Fibroblast of skin of back (primary cell): ENCODE measurements at places on chromosomes 4 and X.
A peak's percentile ranks its signal among the peaks of the same experiment; 100 is the strongest.

DNA sequence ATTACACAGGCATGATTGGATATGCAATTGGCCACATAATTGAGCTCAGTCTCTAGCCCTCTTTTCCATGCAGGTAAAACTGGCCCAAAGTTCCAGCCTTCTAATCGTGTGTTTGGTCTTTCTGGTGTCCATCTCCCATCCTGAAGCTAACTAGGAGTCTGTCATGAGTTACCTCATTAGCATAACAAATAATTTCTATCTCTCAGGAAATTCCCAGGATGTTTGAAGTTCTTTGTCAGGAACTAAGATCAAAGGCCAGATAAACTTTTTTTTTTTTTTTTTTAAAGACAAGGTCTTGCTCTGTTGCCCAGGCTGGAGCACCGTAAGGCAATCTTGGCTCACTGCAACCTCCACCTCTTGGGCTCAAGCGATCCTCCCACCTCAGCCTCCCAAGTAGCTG is 15.8 kb downstream of the ATXN3L start:
- DNase-seq, result peak; percentile 28

DNA sequence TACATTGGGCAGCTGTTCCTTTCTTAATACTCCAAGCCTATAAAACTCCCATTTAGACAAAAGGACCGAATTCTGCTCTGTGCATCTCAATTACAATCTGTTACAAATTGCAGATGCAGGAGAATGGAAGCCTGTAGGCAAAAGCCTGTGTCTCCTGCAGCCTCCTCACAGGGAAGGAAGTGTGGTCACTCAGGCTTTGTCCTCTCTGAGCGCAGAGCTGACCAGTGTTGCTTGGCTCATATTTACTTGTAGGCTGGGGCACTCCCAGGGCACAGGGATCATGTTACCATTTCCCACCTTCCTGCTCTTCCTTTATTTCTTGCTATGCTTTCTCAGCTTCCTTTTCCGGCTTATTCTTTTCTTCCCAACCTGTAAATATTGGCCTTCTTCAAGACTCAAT is 15.7 kb downstream of the SUPT20HL2 start:
- no peak for DNase-seq

- no peak for DNase-seq
These were observed 58.2 kb downstream of the NLGN4X start for GRCh38 chrX:6170424-6170823.

DNA sequence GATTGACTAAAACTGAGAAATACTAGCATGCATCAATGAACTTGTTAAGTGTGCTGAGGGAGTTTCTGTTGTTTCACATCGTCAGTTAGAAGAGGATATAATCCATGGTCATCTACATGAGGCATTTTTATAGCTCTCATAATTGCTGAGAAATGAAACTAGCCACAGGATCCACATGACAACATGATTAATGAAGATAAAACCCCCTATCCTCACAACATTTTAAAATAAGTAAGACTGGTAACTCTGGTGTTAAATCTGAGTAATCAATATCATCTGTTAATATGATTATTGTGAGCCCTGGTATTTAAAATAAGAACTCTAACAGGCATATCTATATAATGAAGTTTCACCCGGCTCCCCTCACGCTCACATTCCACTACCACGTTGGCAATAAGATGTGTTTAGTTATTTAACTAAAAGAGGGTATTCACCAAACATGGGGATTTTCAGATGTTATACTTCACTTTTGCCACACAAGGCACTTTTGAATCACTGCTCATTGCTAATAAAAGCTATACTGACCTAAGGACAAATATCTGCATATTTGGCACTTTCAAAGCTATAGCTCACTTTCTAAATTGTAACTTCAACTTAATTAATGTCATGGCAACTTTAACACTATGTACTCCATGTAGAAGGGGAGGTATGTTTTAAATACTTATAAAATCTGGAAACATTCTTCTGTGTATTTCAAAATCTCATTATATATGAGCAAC is 6.7 kb downstream of the UNC5C start:
- no peak for DNase-seq

DNA sequence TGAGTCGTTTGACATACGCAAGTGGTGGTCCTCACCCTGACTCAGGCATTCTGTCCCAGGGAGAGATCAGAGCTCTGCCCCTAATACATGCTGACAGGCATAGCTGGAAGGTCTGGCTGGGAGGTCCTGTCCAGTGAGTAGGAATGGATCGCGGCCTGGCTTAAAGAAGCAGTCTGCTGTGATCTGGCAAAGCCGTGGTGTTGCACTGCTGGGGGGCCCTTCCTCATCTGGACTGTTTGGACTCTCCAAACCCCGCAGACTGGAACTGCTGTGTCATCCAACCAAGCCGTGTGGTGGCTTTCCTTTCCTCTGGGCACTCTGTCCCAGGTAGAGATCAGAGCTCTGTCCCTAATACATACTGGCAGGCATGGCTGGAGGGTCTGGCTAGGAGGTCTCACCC is 64.3 kb upstream of the MAGEB16 start:
- no peak for DNase-seq

DNA sequence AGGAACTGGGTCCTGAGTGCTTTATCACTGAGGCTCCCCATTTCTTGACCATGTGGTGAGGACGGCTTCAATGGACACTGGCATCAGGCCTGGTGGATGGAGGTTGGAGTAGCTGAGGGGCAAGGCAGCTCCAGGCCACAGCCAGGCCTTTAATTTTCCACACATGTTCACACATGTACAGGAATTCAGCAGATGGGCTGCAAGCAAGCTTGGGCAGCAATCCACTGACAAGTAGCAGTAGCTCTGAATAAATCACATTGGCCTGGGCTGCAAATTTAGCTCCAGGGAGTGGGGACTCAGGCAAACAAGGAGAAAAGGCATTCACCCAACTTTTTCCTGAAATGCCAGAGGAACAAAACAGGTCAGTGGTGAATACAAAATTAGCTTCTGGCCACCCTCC is 107.8 kb upstream of the SCML1 start:
- DNase-seq, result no peak

GRCh38 chrX:76428243-76429130 is 977 bp downstream of the MAGEE1 start:
- DNase-seq, result no peak

- no peak for DNase-seq
These were observed 36.7 kb downstream of the FOXR2 start for GRCh38 chrX:55659931-55660330.

DNA sequence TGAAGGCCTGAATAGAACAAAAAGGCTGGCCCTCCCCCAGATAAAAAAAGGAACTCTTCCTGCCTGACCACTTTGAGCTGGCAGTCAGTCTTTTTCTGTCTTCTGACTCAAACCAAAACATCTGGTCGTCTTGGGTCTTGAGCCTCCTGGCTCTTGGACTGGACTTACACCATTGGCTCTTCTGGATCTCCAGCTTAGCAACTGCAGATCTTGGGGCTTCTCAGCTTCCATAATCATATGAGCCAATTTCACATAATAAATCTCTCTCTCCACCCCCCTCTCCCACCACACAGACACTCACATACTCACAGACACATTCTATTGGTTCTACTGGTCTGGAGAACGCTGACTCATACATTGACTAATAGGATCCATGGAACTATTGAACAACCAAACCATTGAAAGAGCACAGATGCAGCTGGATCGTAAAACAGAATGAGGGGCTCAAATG is 15.6 kb upstream of the CWH43 start:
- peak; percentile 36 for DNase-seq

DNA sequence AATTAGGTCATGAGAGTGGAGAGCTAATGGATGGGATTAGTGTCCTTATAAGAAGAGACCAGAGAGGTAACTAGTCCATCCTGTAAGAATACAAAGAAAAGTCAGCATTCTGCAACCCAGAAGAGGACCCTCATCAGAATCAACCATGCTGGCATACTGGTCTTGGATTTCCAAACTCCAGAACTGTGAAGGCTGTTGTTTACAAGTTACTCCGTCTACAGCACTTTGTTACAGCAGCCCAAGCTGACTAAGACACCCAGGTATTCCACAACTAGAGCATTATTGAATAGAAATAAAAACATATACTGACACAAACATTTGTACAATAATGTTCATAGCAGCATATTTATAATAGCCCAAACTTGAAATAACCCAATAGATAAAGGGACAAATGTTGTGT is 9.2 kb downstream of the TMEM156 start:
- DNase-seq, result no peak

DNA sequence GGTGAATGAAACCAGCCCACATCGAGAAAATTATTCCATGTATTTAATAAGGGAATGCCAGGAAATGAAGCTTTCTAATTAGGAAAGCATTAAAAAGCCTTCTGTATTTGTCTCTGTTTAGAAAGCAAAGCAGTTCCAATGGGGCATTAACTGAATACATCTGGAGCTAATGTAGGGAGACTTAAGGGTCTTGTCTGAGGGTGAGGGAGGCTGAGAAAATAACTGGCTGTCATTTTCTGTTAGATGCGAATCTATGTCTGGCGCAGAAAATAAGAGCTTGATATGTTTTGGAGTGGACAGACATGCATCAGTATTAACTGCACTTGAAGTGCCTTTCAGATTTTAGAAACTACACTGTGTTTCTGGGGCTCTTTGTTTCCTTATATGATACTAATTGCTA is 111.3 kb downstream of the KLHL8 start:
- DNase-seq, result no peak

GRCh38 chrX:69507500-69507789 is 3.3 kb downstream of the NALF2 start:
- DNase-seq, result no peak

- no peak for DNase-seq
These were observed 1060.2 kb downstream of the TECRL start for GRCh38 chr4:63348735-63349673.

DNA sequence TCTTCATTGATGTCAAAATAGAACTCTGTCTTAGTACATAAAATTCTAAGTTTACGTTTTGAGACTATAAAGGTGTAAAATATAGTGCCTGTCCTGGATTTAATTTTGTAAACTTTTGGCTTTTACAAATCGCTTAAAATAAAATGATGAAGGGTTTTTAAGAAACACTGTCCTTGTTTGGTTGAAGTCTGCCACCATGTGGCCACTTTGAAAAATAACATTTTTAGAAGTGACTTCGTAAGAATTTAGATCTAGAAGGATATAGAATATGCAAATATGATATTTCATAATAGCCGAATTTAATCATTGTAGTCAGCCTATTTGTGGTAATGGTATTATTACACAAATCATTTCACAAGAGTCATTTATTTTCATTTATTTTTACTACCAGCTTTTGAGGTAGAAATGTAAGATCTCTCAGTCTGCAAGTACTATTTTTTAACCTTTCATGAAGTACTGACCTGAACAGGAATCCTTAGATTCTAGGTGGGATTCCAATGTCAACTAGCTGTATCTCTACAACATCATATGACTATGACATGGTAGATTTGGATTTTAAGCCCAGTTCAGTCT is 31.0 kb upstream of the FAT4 start:
- DNase-seq, result peak; percentile 31

DNA sequence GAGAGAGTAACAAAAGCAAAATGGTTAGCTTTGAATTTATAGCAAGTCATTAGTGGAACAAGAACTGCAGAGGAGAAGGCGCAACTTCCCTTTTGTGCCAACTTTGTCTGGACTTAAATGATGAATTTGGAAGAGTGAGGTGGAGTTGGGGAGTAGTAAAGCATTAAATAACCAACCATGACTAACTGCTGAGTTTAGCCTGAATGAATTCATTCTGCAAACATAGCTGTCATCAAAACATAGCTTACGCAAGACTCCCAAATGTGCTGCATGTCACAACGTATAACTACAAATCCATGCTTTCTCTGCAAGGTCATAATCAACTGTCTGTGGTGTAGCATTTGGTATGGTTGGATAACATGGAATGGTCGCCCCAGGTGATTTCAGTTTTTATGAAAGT is 75.9 kb upstream of the RPL34 start:
- DNase-seq, result peak; percentile 45

DNA sequence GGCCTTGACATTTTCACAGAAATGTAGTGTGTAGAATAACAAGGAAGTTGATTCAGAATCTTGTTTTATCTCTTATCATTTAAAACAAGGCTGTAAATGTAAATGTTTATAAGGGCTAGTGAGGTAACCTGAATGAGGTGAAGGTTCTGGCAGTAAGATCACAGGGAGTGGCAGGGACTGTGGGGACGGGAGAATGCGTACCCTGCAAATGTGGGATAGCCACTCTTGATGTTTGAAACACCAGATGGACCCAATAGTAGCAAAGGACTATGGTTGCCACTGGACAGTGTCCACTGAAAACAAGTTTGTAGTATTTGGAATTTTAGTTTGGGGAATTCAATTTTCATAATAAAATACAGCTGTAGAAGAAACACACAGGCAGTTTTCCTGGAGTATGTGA is 155.3 kb downstream of the FHIP1A start:
- no peak for DNase-seq

- DNase-seq, result no peak
These were observed 15.5 kb upstream of the ESX1 start for GRCh38 chrX:104270212-104270611.

DNA sequence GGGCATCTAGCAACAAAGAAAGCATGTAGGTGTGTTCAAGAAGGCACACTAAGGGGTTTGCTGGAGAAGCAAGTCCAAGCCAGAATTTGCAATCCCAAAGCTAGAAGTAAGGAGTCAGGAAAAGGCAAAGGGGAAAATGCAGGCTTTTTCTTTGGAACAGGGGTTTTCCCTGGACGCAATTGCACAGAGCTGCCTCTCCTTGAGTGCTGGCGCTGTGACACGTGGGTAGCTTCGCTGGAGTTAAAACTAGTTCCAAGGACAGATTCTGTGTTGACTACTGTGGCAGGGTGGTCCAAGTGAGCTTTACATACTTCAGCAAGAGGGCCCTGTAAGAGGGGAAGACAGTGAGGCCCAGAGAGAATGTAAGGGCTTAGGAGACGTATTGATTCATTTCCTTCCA is 277.1 kb downstream of the ADGRA3 start:
- DNase-seq, result no peak

DNA sequence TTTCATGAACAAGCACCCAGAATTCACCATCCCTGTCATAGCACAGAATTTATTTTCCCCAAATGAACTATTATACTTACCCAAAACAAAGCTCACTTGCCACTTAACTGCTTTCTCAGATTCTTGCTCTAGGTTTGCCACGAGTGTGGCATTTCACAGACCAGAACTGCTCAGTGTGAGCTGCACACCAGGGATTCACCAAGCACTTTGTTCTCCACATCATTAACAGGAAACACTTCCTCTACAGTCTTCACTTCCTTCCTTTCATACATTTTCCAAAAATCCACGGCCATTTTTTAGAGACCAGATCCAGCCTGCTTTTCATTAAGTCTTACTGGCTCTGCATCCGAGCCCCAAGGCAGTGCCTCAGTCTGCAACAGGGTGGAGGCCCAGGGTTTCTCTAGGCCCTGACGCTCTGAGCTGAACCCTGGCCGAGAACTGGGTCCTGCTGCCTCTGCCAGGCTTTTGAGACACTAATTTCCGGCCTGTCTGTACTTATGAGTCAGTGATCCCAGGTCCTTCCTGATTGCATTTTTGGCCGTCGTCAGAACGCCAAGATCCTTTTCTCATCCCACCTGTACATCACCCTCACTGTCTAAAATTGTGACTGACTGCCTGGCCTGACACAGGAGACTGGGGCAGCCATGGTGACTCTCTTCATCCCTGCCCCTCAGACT is 67.6 kb upstream of the MTNR1A start:
- DNase-seq, result peak; percentile 78

- no peak for DNase-seq
These were observed 2256.1 kb upstream of the AGA start for GRCh38 chr4:179698321-179698720.

GRCh38 chr4:38674258-38675144 is 10.5 kb downstream of the KLF3 start:
- no peak for DNase-seq

- peak; percentile 1 for DNase-seq
These were observed 645 bp downstream of the AMMECR1 start for GRCh38 chrX:110317061-110317819.

- peak; percentile 79 for DNase-seq
These were observed 37.9 kb downstream of the MFAP3L start for GRCh38 chr4:169988252-169988651.
